ENCODE measurements at places on chromosomes 13 and 19. TPM values are rescaled to one million over a fixed set of nuclear protein-coding genes. Genes with fewer than 3 reads are reported as not detected.

DNA sequence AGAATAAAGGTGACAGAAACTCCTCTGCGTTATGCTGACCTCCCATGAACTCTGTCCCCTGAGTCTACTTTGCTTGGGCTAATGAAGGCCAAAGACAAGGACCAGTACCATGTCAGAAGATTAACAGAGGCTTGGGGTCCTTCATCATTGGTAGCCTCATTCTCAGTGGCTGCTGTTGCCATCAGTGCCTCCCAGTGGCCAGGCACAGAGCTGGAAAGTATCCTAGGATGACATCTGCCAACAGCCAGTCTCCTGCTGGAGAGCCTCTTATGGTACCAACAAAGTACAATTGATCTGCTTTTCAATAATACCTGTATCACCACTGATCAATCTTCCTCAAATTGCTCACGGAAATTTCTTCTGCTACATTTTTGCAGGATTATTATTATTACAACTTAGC lies 281.6 kb downstream of the DNAJC15 start:
- no peaks in the 10 kb centered on the region for H3K36me3 ChIP-seq
- H3K4me3 ChIP-seq, result no peak overlapping the region
- H3K4me1 ChIP-seq, result no peaks in the 10 kb centered on the region
- no peak overlapping the region for H3K27ac ChIP-seq

Gene TBCB
- total RNA-seq, result 144 TPM

GRCh38 chr19:55594996-55595545 lies 4.2 kb downstream of the FIZ1 start:
- no peaks in the 10 kb centered on the region for H3K4me1 ChIP-seq
- H3K27ac ChIP-seq, result no peak overlapping the region
- H3K27me3 ChIP-seq, result no peaks in the 10 kb centered on the region
- peaks cover 10% of the 10 kb centered on the region for H3K36me3 ChIP-seq
- no peak for DNase-seq

Gene ZNF177
- 1.8 TPM for total RNA-seq

Gene SELENOV
- not detected for total RNA-seq

Gene NTN5
- total RNA-seq, result 0.85 TPM

All from kidney (tissue), 22 donors.